ENCODE measurements at places on chromosomes 1 and 21. TPM values are rescaled to one million over a fixed set of nuclear protein-coding genes. Genes with fewer than 3 reads are reported as not detected.

GRCh38 chr1:203100516-203100869, 14.7 kb upstream of the MYOG start:
- no peaks in the 10 kb centered on the region for H3K4me1 ChIP-seq
- no peaks in the 10 kb centered on the region for H3K36me3 ChIP-seq
- H3K4me3 ChIP-seq, result no peak overlapping the region

- H3K27ac ChIP-seq, result no peak overlapping the region
- no peak overlapping the region for H3K4me3 ChIP-seq
- H3K27me3 ChIP-seq, result peaks cover 82% of the 10 kb centered on the region
- H3K4me1 ChIP-seq, result no peaks in the 10 kb centered on the region
- no peaks in the 10 kb centered on the region for H3K36me3 ChIP-seq
- no peak for DNase-seq
These were observed 84.7 kb upstream of the CLDN14 start for GRCh38 chr21:36564647-36565046.

The OTUD3 gene
- total RNA-seq, result 12.0 TPM

DNA sequence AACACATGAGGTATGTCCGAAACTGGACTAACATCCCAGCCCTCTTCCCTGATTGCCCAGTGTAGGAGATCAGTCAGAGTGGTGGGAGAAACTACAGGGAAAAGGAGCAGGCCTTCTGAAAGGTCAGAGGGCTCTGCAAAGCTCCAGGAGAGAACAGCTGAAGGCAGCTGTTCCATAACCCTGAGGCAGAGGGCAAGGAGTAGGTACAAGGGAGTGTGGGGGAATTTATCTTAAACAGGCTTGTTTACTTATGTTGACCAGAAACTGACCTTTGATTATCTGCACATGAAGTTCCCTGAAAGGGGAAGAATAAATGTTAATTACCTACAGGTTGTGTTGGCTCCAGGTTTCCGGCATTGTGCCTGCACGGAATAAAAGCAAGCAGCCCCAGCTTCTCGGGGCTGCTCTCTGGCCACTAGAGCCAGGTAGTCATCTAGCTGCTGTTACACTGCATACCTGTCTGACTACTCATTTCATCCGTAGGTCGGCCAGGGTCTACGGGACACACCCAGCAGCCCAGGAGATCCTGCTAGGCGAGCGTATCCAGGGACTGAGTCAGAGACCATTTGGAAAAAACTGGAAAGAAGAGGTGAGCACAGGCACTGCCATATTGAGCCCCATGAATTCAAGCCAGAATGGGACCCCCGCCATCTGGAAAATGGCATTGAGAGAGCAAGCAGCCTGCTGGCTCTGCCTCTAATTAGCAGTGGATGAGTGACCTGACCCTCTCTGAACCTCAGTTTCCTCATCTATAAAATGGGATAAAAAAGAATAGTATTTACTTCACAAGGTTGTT, 14.9 kb upstream of the PAQR7 start:
- peak; percentile 92 for DNase-seq
- H3K36me3 ChIP-seq, result no peaks in the 10 kb centered on the region
- peaks cover 17% of the 10 kb centered on the region for H3K4me1 ChIP-seq
- peak overlapping the region; percentile 85 for H3K27ac ChIP-seq
- H3K4me3 ChIP-seq, result no peak overlapping the region
- no peaks in the 10 kb centered on the region for H3K27me3 ChIP-seq

GRCh38 chr1:44822131-44822701, 13.9 kb downstream of the BTBD19 start:
- H3K4me1 ChIP-seq, result peaks cover 27% of the 10 kb centered on the region
- no peaks in the 10 kb centered on the region for H3K27me3 ChIP-seq
- H3K4me3 ChIP-seq, result no peak overlapping the region
- no peak for DNase-seq
- H3K27ac ChIP-seq, result no peak overlapping the region

GRCh38 chr1:65266476-65266875, 42.9 kb upstream of the DNAJC6 start:
- H3K27ac ChIP-seq, result no peak overlapping the region
- peaks cover 5% of the 10 kb centered on the region for H3K4me1 ChIP-seq
- peak overlapping the region; percentile 60 for H3K4me3 ChIP-seq
- no peak for DNase-seq

- peaks cover 76% of the 10 kb centered on the region for H3K36me3 ChIP-seq
- H3K27ac ChIP-seq, result peak overlapping the region; percentile 88
- peaks cover 52% of the 10 kb centered on the region for H3K4me1 ChIP-seq
- no peaks in the 10 kb centered on the region for H3K27me3 ChIP-seq
- DNase-seq, result peak; percentile 66
These were observed 132.2 kb downstream of the CLIC6 start for GRCh38 chr21:34800797-34801518.

DNA sequence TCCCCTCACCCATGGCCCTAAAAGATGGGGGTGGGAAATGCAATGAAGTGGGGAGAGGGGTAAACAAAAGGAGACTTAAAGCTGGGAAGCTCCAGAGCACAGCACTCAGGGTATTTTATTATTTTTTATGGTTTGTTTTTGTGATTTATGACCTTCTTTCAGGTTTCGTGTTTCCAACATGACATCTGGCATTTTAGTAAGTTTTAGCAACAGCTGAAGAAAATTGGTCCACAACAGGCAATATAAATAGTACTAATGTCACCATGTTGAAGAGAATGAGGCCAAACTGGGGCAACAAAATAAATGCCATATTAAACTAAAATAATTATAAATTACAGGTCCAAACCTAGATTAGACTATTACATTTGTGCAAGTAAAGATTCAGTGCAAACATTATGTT, 56.3 kb downstream of the TBX15 start:
- H3K4me1 ChIP-seq, result no peaks in the 10 kb centered on the region
- no peaks in the 10 kb centered on the region for H3K36me3 ChIP-seq
- DNase-seq, result no peak
- H3K27ac ChIP-seq, result no peak overlapping the region

DNA sequence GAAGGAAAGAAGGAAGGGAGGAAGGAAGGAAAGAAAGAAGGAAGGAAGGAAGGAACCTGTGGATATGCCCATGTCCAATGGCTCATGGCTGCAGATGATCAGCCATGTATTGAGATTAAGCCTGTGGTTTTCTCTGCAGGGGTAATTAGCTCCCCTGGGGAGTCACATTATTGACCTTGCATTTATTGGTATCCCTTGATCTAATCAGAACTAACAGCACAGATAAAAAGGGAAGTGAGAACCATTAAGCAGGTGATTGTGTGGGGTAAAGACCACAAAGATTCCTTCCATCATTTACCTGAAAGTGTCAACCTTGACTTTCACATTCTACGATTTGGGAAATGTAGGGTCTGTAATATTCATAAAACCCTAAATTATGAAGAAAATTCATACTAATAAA, 390.7 kb downstream of the BRINP2 start:
- H3K4me1 ChIP-seq, result no peaks in the 10 kb centered on the region
- H3K27ac ChIP-seq, result no peak overlapping the region
- no peaks in the 10 kb centered on the region for H3K27me3 ChIP-seq
- H3K4me3 ChIP-seq, result no peak overlapping the region
- DNase-seq, result no peak
- no peaks in the 10 kb centered on the region for H3K36me3 ChIP-seq

The STYXL2 gene
- total RNA-seq, result not detected

DNA sequence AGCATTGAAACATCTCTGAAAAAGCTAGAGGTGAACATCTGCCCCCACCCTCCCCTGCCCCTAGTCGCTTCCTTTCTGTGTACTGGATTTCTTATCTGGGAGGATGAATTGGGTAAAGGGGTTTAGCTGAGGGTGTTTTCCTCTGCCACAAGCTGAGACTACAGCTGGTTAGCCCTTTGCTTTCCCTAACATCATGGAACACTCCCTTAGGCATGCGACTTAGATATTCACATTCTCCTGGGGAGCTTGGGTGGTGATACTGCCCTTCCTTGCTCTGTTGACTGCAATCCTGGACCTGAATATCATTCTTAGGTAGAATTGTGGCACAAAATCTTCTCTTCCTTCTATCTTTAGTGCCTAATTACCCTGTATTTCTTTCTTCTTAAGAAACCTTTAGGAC, 117.4 kb upstream of the KIAA0040 start:
- no peak overlapping the region for H3K4me3 ChIP-seq
- peaks cover 5% of the 10 kb centered on the region for H3K4me1 ChIP-seq
- H3K27ac ChIP-seq, result no peak overlapping the region
- H3K36me3 ChIP-seq, result no peaks in the 10 kb centered on the region
- no peak for DNase-seq

GRCh38 chr1:209626346-209627026, 25.7 kb downstream of the LAMB3 start:
- no peak overlapping the region for H3K4me3 ChIP-seq
- peaks cover 47% of the 10 kb centered on the region for H3K4me1 ChIP-seq
- H3K36me3 ChIP-seq, result peaks cover 100% of the 10 kb centered on the region
- no peak overlapping the region for H3K27ac ChIP-seq

- peak overlapping the region; percentile 24 for H3K27ac ChIP-seq
- peaks cover 8% of the 10 kb centered on the region for H3K4me1 ChIP-seq
- no peaks in the 10 kb centered on the region for H3K27me3 ChIP-seq
- peak; percentile 83 for DNase-seq
- no peaks in the 10 kb centered on the region for H3K36me3 ChIP-seq
These were observed 32.2 kb upstream of the GADD45A start for GRCh38 chr1:67652800-67653199.

DNA sequence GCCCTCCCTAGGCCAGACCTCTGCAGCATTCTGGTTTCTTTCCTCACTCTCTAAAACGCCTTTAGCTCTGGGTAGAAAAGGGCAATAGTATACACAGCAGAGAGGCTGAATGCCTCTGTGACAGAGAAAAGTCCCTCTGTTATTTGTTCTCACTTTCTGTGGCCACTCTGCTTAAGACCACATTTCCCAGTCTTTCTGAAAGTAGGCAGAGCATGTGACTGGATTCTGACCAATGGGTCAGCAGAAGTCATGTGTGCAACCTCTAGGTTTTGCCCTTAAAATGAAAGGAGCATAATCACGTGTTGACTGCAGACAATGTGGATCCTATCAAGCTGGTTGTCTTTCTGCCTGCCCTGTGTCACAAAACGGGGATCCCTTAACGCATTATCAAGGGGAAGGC, 79.7 kb upstream of the MARK1 start:
- H3K4me1 ChIP-seq, result no peaks in the 10 kb centered on the region
- peaks cover 47% of the 10 kb centered on the region for H3K27me3 ChIP-seq
- no peak for DNase-seq
- H3K4me3 ChIP-seq, result no peak overlapping the region

GRCh38 chr1:231767471-231767870, 140.9 kb downstream of the DISC1 start:
- no peak for DNase-seq
- H3K27ac ChIP-seq, result no peak overlapping the region
- H3K27me3 ChIP-seq, result no peaks in the 10 kb centered on the region
- peaks cover 7% of the 10 kb centered on the region for H3K36me3 ChIP-seq
- no peaks in the 10 kb centered on the region for H3K4me1 ChIP-seq
- no peak overlapping the region for H3K4me3 ChIP-seq

DNA sequence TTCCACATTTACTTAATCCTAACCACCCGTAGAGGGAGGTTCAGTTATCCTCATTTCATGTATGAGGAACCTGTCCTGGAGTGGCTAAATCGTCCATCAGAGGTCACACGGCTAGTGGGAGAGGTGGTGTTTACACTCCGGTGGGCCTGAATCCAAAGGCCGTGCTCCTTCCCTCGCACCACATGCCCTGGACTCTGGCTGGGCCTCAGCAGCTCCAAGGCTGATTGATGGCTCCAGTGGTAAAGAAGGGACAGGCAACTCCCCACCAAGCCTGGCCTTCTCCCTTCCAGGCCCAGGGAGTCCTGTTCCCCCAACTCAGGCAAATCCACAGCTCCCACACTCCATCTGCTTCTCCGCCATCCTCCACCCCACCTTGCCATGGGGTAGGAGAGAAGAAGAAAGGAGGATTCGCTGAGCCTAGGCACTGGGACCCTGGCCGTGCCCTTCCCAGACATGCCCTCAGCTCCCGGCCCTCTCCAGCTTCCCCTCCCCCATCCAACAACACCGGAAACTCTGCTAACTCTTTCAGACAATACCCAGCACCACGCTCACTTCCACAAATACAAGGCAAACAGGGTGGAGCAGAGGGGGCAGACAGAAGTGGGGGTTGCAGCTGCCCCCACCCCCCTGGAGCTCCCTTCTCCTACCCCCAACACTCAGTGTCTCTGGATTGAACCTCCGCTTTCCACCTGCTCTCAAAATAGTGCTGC, 10.9 kb downstream of the ARHGEF2 start:
- H3K27me3 ChIP-seq, result no peaks in the 10 kb centered on the region
- DNase-seq, result no peak
- no peak overlapping the region for H3K4me3 ChIP-seq
- peaks cover 75% of the 10 kb centered on the region for H3K36me3 ChIP-seq
- peaks cover 41% of the 10 kb centered on the region for H3K4me1 ChIP-seq
- peak overlapping the region; percentile 76 for H3K27ac ChIP-seq

The OR2T11 gene
- total RNA-seq, result not detected

DNA sequence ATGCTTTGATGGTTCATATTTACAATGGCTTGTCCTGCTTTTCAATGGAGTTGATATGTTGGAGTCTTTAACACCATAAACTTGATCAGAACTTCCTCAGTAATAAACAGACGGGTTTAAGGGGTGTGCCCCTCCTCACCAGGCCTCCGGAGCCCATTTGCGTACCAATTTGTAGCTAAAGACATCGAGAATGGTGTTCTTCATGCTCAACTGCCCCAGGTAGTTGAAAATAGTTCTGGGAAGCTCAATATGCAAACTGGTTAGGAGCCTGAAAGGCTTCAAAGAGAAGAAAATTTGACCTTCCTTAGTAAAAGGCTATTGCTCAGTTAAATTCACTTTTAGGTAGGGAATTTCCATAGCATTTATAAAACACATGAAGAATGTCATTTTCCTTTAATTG, 68.1 kb upstream of the RRP15 start:
- no peak overlapping the region for H3K27ac ChIP-seq
- H3K4me3 ChIP-seq, result no peak overlapping the region
- H3K4me1 ChIP-seq, result no peaks in the 10 kb centered on the region
- DNase-seq, result no peak
- H3K27me3 ChIP-seq, result peaks cover 89% of the 10 kb centered on the region

The SPRR1A gene
- not detected for total RNA-seq

The EDARADD gene
- 1.1 TPM for total RNA-seq

GRCh38 chr1:153100245-153100644, 5.9 kb upstream of the SPRR2E start:
- no peaks in the 10 kb centered on the region for H3K36me3 ChIP-seq
- H3K27ac ChIP-seq, result peak overlapping the region; percentile 82
- H3K4me3 ChIP-seq, result no peak overlapping the region
- DNase-seq, result peak; percentile 97

DNA sequence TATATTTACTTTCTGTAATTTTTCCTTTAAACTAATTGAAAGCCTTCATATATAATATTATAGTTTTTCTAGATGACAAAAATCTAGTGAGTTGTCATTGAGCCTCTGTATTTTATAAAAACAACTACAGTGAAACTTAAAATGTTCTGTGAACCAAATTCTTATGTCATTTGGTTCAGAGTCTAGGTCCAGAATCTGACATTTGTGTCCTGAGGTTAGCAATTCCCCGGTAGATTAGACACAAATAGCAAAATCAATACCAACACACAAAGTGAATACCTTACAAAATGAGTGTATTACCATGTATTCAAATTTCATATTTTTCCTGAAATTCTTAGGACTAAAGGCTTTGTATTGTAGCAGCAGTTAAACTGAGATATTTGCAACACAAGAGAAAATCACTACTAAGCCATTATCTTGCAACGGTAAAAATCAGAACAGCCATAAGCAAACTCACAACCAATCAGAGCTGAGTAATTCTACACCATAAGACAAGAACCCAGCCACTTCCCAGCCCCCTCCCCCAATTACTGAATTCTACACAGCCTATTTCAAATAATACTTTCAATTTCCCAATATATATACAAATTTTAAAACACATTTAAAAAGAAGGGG, 573.5 kb downstream of the SMYD3 start:
- H3K27me3 ChIP-seq, result no peaks in the 10 kb centered on the region
- no peak overlapping the region for H3K4me3 ChIP-seq
- DNase-seq, result no peak

GRCh38 chr21:41370840-41371684, 9.2 kb downstream of the MX2 start:
- H3K4me3 ChIP-seq, result no peak overlapping the region
- peaks cover 12% of the 10 kb centered on the region for H3K27me3 ChIP-seq
- H3K27ac ChIP-seq, result no peak overlapping the region
- no peaks in the 10 kb centered on the region for H3K36me3 ChIP-seq
- DNase-seq, result no peak
- H3K4me1 ChIP-seq, result peaks cover 6% of the 10 kb centered on the region

Measured in MCF 10A (cell line).